ENCODE measurements at places on chromosomes 6 and 20.

GRCh38 chr6:37514321-37514771, 14.7 kb upstream of the CCDC167 start:
- no peak for DNase-seq

DNA sequence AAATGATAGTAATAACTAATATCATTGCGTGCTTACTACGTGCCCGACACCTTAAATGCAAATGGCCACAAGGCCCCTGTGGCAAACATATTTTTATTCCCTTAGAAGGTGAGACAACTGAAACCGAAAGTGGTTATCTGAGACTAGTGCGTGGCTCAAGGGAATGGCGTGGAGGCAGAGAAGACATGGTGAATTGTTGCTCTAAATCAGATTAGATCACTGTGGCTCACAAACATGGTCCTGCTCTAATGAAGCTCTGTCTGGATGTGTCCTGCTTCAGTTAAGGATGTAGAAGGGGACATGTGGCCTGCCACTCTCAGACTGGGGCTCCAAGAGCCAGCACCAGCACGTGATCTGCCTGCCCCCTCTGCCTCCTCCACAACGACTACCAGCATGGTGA, 124.2 kb upstream of the GMDS start:
- DNase-seq, result no peak

GRCh38 chr20:10228330-10228729, 9.7 kb downstream of the SNAP25 start:
- no peak for DNase-seq

DNA sequence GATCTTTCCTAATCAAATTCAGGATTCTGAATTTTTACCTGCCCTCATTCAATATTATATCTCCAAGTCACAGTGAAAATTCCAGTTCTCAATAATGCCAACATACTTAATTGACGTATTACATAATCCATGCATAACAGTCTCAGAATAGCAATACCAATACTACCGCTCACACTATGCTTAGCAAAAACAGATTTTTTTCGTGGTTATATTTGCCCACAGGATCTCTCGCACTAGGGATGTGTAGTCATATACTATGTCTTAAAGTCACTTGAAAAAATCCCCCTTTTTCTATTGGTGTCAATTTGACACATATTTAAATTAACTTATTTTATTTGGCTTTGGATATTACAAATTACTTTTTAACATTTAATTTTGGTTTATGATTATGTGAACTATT, 323.1 kb upstream of the SLC35B3 start:
- DNase-seq, result no peak

- peak; percentile 29 for DNase-seq
Measured at GRCh38 chr6:157715728-157716164, 107.3 kb upstream of the SNX9 start.

DNA sequence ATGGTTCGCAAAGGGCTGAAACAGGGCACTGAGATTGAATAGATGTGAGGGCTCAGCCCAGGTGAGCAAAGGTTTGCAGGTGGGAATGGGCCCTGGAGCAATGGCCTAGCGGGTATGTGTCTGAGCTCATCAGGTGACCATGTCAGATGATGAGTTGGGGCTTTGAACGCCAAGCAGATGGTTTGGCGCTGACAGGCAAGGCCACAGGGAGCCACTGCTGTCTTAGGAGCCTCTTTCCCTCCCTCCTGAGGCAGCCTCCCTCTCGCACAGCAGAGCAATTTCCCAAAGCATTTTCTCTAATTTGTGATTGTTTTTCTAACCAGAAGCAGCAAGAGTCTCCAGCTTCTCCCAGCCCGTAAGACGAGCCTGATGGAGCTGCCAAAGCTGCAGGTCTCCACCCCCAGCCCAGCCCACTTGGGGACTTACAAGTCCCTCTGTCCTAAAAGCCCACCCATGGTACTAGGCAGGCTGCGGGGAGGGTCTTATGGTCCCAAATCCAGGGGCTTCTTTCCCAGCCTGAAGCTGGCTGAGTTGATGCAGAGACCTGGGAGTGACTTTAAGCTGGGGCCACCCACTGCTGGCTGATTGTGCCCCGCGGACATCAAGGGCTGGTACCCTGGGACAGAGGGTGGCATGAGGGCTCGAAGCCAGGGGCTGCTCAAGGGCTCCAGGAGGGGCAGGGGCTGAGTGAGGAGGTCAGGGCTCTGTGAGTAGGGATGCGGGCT, 11.6 kb downstream of the CDH22 start:
- no peak for DNase-seq

DNA sequence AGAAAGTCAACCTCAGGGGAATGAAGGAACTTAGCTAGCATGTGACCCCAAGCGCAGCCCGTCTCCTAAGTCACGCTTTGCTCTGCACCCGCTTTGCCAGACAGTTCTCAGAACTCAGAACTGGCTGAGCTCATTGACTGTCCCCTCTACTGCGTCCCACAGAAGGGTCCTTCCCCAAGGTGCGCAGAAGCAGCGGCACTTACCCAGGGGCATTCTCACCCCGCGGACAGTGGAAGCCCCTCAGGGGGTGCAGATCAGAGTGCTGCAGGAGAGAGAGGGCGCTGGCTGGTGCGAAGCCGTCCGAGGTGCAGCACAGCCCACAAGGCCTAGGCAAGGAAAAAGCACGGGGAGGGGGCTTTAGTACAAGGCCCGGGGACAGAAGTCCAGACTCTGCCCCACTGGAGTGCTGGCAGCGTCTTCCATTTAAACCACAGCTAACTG, 807 bp downstream of the SNHG17 start:
- DNase-seq, result no peak

DNA sequence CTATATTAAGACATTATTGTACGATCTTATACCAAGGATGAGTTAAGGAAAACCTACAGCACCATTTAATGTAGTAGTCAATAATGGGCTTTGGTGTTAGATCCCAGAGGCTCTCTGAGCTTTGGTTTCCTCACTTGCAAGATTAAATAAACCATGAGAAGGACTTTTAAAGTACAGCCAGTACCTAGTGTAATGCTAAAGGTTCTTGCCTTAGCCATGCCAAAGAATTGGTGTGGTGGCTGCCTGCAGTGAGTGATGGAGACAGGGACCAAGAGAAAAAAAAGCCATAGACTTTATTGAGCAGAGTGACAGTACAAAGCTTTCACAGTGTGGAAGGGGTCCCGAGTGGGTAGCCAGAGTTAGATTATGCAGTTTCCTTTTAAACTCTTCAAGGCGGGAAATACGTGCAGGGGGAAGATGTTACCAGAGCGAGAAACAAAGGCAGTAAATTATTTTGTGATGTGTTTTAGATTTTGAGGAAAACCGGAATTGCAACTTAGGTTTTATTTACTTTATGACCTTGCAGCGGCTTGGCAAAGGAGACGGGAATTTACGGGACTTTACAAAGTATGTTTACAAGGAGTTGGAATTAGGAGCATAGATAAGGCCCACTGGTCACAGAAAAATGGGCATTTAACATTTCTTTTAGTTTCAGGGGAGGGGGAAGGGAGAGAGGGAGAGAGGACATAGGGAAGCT, 100.4 kb downstream of the MYO6 start:
- no peak for DNase-seq

- no peak for DNase-seq
Measured at GRCh38 chr6:3283641-3284435, 25.1 kb downstream of the PSMG4 start.

DNA sequence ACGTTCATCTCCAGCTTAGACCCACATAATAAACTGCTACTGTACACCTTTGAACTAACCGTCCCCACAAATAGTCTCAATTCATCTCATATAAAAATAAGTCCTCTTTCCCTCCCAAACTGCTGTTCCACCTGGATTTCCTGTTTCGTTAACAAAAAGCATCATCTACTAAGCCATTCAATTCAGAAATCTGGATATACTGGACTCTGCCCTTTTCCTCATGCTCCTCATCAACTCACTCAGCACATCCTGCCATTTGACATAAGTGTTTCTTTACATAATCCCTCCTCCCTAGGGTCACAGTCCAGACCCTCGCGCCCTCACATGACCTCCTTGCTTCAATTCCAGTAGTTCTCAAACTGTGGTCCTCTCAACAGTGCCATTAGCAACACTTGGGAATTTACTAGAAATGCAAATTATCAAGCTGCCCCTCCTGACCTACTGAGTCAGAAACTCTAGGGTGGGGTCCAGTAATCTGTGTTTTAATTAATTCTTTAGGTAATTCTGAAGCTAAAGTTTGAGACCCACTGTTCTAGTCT, 4.5 kb downstream of the MKKS start:
- no peak for DNase-seq

DNA sequence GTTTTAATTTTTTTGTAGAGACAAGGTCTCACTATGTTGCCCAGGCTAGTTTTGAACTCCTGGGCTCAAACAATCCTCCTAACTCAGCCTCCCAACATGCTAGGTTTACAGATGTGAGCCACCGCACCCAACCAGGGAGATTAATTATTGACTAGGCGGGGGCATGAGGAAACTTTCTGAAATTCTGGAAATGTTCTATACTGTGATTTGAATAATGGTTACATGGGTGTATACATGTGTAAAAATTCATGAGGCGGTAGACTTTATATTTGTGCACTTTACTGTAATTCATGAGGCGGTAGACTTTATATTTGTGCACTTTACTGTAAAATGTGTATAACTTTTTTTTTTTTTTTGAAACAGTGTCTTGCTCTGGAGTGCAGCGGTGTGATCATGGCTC, 147.2 kb downstream of the GRM4 start:
- no peak for DNase-seq

DNA sequence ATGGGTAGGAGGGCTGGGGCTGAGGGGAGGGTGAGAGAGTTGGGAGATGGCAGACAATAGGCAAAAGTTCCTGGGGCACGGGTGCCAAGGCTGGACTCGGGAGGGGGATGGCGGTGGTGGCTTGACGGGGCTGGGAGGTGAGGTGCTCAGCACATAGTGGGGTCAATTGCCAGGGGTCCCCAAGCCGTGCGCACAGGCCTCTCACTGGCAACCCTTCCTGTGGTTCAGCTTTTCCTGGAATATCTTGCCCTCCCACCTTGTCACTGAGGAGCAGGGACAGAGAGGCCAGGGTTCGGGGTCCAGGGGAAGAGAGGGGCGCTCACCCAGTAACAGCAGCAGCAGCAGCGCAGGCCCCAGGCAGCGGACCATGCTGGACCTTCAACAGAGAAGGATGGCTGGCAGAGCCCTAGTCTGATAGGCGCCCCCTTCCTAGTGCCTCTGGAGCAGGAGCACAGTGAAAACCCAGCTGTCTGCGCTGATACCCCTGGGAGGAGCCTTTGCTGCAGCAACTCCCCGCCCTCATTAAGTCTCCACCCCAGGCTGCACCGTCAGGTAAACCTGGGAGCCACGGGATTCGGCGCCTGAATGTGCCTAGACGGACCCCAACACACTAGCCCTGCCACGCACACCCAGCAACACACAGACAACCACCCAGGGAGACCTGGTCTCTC, at the start of gene GFRA4:
GFRA4 (minus strand) TSS at position 369 of the 671 bp plus-strand sequence; CDS start at position 369, 0 bp downstream.
- DNase-seq, result no peak

DNA sequence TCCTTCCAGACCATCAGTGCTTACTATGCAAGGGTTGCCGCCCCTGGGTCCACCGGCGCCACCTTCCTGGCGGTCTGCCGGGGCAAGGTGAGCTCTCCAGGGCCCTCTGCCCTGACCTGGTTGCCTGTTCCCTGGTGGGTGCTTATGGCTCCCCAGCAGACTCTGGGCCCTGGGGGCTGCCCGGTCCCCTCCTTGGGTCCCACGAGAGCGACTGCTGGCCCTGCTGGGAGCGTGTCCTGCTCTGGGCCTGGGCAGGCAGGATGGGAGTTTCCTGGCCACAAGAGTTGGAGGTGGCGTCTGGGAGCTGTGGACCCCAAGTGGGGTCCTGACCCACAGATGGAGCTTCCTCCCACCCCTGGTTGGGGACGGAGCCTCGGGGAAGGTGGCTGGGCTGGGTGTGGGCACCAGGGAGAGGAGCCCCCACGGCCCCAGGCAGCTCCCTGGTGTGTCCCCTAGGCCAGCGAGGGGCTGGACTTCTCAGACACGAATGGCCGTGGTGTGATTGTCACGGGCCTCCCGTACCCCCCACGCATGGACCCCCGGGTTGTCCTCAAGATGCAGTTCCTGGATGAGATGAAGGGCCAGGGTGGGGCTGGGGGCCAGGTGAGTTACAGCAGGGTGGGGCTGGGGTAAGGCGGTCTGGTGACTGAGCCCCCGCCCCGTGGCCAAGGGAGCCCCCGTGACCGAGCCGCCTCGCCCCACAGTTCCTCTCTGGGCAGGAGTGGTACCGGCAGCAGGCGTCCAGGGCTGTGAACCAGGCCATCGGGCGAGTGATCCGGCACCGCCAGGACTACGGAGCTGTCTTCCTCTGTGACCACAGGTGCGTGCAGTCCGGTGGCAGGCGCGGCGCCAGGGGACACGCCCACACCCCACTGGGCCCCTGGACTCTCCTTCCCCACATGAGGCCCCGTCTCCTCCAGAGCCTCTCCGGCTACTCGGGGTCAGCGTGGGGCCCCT, 7.1 kb upstream of the TNFRSF6B start:
- DNase-seq, result no peak

DNA sequence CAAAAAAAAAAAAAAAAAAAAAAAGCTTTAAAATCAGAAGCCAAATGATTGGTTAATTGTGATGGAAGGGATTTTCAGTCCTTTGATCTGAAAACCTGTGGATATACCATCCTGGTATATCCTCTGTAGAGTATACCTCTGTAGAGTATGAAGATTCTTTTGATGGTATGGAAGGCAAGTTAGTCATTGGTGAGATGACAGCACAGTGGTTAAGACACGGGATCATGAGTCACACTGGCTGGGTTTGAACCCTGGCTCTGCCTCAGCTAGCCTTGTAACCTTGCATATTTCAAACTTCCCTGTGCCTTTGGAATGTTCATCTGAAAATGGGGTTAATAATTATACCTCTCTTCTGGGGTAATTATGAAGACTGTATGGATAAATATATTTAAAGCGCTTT, 179.3 kb downstream of the CARMIL1 start:
- DNase-seq, result no peak

DNA sequence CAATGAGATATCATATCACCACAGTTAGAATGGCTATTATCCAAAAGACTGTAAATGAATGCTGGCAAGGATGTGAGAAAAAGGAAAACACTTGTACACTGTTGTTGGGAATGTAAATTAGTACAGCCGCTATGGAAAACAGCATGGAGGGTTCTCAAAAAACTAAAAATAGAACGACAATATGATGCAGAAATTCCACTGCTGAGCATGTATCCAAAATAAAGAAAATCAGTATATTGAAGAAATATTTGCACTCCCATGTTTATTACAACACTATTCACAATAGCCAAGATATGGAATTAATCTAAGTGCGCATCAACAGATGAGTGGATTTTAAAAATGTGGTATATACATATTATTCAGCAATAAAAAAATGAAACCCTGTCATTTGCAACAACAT, 898.9 kb upstream of the MAN1A1 start:
- DNase-seq, result no peak

- no peak for DNase-seq
Measured at GRCh38 chr6:115717062-115717461, 343.6 kb downstream of the FRK start.

- no peak for DNase-seq
Measured at GRCh38 chr6:64812138-64812537, 894.9 kb downstream of the EYS start.

DNA sequence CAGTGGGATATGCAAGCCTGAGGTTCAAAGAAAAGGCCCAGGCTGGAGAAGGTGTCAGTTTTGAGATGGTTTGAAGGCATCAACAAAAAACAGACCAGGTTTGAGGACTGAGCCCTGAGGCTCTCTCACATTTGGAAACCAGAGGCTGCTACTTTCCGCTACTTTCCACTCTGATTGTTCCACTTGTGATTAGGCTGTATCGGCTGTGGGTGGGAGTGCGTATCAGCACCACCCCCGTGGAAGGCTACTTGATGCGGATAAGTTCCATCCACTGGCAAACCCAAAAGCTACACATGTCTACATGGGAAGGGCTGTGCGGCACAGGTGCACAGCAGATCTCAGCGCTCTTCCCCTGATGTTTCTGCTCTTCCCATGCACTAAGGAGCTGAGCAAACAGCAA, 198.7 kb downstream of the GMPR start:
- DNase-seq, result no peak

GRCh38 chr6:155181498-155181897, 82.3 kb upstream of the CLDN20 start:
- DNase-seq, result no peak

Data from omental fat pad (tissue), 4 donors.